ENCODE measurements at places on chromosomes 16 and 17. TPM values are rescaled to one million over a fixed set of nuclear protein-coding genes. Genes with fewer than 3 reads are reported as not detected.

Gene ULK2
- total RNA-seq, result 46.7 TPM

Gene C1QTNF1
- total RNA-seq, result 50.8 TPM

Gene KCNJ18
- total RNA-seq, result not detected

Gene FBXO39
- 2.3 TPM for total RNA-seq

Gene CIBAR2
- not detected for total RNA-seq

Gene LGALS9C
- total RNA-seq, result not detected

Gene TEX14
- 0.05 TPM for total RNA-seq

GRCh38 chr16:19375561-19376158, 42.0 kb upstream of the TMC5 start:
- peak; percentile 57 for ATAC-seq

GRCh38 chr16:31050280-31051030, 17.1 kb downstream of the STX4 start:
- ATAC-seq, result no peak

DNA sequence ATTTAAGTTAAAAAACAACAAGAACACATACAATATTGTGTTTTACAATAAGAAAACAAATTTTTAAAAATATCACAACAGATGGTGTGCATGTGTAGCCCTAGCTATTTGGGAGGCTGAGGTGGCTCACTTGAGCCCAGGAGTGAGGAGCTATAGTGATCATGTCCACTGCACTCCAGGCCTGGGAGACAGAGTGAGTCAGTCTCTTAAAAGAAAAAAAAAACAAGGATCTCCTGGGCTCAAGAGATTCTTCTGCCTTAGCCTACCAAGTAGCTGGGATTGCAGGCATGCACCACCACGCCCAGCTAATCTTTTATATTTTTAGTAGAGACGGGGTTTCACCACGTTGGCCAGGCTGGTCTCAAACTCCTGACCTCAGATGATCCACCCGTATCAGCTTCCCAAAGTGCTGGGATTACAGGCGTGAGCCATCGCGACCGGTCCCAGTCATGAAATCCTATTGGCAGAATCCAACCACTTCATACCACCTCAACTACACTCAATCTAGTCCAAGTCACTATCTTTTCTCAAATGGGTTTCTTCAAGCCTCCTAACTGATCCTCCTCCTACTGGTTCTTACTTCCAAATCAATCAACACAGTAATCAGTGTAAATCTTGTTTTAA, 55.0 kb downstream of the STH start:
- no peak for ATAC-seq

DNA sequence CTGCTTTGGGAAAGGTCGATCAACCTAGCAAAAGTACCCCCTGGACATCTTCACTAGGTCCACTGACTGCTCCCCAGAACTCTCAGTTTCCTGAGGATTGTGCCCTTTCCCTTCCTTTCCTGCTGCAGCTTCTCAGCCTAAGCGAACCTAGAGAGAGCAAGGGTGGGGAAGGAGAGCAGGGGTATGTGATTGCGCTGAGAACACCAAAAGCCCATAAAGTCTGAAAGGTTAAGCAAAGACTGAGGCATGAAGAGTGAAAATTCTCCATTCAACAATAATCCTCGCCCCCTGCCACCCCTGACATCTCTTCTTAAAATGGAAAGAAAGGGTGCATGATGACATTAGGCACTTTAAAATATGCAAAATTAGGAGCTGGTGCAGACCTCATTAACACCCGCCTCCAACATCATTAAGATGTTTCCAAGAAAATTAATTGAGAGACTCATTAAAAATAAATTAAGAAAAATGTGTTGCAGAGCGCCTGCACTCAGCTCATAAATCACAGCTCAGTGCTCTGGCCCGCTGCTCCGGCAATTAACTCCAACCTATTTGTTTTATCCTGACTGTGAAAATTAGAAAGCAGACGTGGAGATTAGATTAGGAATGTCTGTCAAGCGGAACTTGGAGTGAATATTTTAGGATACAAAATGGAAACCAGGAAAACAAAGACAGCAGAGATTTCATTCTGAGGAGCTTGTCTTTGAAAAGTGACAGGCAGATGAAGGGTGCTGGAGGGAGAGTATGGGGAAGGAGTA, 49.1 kb upstream of the PMFBP1 start:
- no peak for ATAC-seq

DNA sequence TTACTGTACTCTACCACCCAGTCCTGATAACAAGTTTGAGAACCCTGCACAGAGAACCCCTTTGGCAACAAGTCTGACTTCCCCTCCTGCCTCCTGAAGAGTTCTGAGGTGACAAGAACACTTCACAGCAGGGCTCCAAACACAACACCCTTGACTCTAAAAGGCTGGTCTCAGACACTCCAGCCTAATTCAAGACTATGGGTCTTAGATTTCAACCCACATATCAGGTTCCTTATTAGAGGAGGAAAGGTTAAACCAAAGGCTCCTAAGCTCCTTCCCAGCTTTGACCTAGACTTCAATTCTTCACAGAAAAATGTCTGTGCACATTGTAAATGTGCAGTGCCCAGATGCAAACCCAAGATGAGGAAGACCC, 23.0 kb downstream of the RANBP10 start:
- no peak for ATAC-seq

DNA sequence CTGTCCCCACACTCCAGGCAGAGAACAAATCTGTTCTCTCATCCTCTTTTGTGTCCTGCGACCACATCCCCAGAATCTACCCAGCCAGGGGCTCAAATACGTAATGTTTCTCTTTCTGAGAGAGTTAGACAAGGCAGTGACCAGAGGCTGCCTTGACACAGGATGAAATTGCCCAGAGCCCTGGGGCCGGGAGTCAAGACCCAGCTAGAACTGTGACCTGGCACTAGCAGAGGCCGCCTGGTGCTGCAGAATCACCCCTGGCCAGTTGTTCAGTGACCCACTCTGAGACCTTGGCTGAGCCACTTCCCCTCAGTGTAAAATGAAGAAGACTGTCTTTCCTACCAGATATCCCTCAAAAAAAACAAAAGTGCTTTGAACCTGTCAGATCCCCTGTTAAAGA, 72.5 kb downstream of the USP22 start:
- no peak for ATAC-seq

- ATAC-seq, result no peak
Measured at GRCh38 chr17:2967515-2967914, 95.9 kb downstream of the OR1D5 start.

GRCh38 chr16:89910717-89911354, 7.8 kb upstream of the MC1R start:
- peak; percentile 19 for ATAC-seq

- no peak for ATAC-seq
Measured at GRCh38 chr17:64056269-64057005, 36.0 kb upstream of the ICAM2 start.

DNA sequence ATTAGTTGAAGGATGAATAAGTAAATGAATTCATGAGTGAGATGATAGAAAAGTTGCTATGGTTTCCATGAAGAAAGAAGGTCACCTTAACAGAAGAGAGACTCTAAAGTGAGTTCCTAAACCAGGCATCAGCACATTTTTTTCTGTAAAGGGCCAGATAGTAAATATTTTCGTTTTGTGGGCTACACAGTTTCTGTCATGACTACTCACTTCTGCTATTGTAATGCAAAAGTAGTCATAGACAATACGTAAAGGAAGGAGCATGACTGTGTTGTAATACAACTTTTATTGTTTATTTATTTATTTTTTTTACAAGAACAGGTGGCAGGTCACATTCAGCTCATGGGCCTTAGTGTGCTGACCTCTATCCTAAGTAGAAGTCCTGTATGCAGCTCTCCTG, 426.1 kb upstream of the DYNLRB2 start:
- ATAC-seq, result no peak

DNA sequence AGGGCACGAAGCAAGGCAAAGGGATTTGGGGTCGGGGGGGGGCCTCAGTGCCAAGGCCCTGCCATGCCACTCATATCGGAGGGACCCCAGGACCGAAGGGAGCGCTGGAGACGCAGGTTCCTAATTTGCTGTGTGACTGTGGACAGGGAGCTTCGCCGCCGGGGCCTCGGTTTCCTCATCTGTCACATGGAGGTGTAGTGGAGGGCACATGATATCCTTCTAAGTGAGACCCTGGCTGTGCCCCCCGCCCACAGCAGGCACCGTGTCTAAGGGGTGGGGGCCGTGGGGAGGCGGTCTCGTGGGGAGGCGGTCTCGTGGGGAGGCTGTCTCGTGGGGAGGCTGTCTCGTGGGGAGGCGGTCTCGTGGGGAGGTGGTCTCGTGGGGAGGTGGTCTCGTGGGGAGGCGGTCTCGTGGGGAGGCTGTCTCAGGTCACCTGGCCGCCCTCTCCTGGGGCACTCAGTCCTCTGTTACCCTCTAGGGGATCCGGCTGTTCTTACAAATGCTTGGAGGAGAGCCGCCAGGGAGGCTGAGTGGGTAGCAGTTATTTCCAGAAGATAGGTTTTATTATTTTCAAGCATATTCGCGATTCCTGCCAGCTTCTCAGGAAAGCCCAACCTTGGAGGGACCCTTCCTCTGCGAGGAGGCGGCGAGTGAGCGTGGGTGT, 205.0 kb downstream of the NTN1 start:
- ATAC-seq, result no peak

- ATAC-seq, result no peak
Measured at GRCh38 chr17:60039114-60039846, 39.4 kb downstream of the HEATR6 start.

GRCh38 chr17:8277317-8277716, 11.2 kb upstream of the RANGRF start:
- no peak for ATAC-seq

GRCh38 chr16:59964232-59964924, 1230.3 kb upstream of the GOT2 start:
- no peak for ATAC-seq

GRCh38 chr17:56173958-56174835, 20.9 kb downstream of the ANKFN1 start:
- ATAC-seq, result no peak

DNA sequence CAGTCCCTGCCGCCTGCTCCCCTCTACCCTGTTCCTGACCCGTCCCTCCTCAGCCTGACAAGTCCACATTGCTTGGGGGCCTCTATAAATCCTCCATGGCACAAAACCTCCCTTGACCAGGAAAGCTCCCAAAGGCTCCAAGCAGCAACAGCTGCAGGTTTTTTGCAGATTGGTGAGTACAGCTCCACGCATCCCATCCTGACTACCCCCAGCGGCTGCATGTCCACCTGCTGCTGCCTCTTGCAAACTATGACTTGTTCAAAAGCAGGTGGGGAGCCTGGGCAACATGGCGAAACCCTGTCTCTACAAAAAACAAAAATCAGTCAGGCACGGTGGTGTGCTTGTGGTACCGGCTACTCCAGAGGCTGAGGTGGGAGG, 122.8 kb downstream of the ANKRD11 start:
- ATAC-seq, result no peak

DNA sequence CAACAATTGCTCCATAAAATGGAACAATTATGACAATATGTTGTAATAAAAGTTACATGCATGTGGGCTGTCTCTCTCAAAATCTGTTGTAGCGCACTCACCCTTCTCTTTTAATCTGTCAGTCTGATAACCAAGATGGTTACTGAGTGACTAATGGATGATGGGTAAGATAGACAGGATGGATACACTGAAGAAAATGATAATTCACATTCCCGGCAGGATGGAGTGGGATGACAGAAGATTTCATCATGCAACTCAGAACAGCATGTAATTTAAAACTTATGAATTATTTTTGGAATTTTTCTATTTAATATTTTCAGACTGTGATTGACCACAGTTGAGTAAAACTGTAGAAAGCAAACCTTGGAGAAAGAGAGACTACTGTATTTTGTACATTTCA, 30.5 kb downstream of the CDH13 start:
- ATAC-seq, result no peak

DNA sequence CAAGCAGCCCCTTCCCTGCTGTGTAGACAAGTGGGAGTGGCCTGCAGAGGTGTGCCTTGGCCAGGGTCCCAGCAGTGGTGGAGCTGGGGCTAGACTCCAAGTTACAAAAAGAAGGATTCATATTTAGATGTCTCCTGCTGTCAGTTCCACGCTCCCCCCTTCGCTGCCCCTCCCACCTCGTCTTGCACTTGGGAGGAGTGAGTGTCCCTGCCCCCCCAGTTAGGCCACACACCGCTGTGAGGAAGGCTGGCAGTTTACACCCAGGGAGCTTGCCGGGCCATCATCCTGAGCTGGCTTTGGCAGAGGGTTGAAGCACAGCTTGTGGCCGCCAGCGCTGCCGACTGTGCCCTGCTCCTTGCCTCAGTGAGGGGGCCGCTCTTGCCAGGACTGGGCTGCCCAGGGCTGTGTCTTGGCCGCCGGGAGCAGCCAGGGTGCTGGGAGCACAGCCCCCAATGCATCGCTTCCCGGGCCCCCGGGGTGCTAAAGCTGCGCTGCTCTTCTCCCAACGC, 44.3 kb downstream of the ELAC2 start:
- peak; percentile 48 for ATAC-seq

DNA sequence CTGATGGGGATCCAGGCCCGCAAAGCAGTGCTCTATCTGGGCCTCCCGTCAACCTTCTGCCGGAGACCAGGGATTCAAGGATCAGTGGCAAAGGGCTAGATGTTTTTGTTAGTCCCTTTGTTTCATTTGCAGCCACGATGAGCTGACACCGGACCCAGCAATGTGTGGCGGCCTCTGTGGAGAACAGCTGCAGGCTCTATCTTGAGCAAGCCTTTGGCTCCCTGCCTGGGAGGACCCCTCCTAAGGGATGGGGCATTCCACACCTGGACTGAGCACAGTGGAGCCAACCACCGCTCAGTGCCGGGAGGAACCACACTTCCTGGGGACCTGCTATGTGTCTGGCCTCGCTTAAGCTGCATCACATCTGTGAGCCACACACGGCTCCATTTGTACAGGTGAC, 215.8 kb downstream of the RBFOX3 start:
- ATAC-seq, result no peak

GRCh38 chr17:35726127-35726952, 5.1 kb upstream of the RASL10B start:
- peak; percentile 14 for ATAC-seq

- ATAC-seq, result peak; percentile 100
Measured at GRCh38 chr16:85688586-85689284, at the start of gene GINS2. GINS2 (minus strand) TSS chr16:85688954; CDS start chr16:85688898, 56 bp downstream.

DNA sequence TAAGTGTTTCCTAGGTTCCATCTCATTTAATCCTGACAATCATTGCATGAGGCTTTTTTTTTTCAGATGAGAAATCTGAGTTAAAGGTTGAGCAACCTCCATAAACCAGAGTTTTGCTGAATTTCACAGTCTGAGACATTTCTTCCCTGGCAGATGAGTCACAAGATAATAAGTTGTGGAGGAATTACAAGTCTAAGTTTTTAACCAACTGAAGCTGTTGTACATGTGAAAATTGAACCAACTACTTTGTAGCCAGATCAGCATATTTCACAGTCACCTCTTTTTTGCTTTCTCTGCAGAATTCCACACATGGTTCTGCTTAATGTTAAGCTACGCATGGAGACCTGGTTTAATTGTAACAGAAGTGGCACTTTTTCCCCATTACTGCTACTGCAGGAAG, 765.6 kb downstream of the CDH11 start:
- ATAC-seq, result no peak

DNA sequence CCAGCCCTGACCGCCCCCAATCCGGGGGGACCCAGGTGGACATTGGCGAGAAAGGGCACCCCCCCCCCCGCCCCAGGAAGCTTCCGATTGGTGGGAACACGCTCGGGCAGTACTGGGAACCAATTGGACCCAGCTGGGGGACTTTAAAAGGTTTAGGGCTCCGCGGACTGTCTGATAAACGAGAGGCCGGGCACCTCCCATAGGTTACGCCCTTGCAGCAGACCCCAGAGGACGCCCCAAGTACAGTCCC, 245 bp downstream of the TMEM256 start:
- ATAC-seq, result peak; percentile 65

GRCh38 chr16:27704252-27704651, 154.3 kb downstream of the KATNIP start:
- no peak for ATAC-seq

GRCh38 chr16:78718141-78718540, 618.7 kb downstream of the WWOX start:
- ATAC-seq, result no peak
